Caki2 (cell line): ENCODE measurements at places on chromosomes 2 and 18. TPM values are rescaled to one million over a fixed set of nuclear protein-coding genes. Genes with fewer than 3 reads are reported as not detected.

DNA sequence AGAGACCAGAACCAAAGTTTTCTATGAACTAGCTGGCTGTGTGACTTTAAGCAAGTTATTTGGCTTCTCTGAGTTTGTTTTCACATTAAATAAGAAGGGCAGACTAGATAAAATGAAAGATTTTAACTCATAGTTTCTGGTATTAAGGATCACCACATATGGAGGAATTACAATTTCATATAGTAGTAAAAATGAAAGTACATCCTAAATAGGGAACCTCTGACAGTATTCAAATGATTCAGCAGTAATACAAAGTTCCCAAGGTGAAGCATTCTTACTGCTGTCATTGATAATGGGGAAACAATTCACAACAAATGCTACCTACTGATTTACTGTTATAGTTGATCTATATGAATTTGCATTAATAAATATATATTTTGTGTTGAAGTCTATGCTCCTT, 170.3 kb upstream of the VRK2 start:
- no peak for DNase-seq

The PID1 gene
- 0.52 and 3.6 TPM in 2 replicates for total RNA-seq

GRCh38 chr2:242032780-242033656, 163.5 kb downstream of the RTP5 start:
- no peak for DNase-seq

The MYL1 gene
- total RNA-seq = not detected in 2 replicates

- peak; percentile 29 for DNase-seq
These were observed 28.4 kb downstream of the SCYGR8 start for GRCh38 chr2:227774011-227774624.

GRCh38 chr2:96501886-96502810, 3.0 kb downstream of the NEURL3 start:
- DNase-seq = no peak

The D2HGDH gene
- 14.0 and 14.2 TPM in 2 replicates for total RNA-seq

The DRC1 gene
- total RNA-seq = 0.20 TPM in 1 of 2 replicates, not detected in the other

DNA sequence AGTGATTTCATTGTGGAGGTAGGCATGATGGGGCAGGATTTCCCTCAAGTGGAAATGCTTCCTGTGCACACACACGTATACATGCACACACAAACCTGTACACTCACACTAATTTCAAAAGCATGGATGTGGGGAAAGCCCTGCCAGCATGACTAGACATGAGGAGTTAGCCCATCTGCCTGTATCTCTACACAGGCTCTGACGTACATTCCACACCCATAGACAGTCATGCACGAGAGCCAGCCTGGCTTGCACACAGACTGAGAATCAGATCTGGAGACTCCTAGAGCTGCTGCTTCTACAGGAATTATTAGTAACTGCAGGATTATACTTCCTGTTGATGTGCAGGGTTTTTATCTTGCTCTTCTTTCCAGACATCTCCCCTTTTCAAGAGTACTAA, 27.3 kb upstream of the NFU1 start:
- peak; percentile 19 for DNase-seq

GRCh38 chr18:57149051-57149450, 2.2 kb downstream of the BOD1L2 start:
- no peak for DNase-seq

- peak; percentile 54 for DNase-seq
These were observed 12.8 kb upstream of the ALPP start for GRCh38 chr2:232365621-232366321.

GRCh38 chr18:2656237-2656980, 883 bp downstream of the SMCHD1 start:
- peak; percentile 43 for DNase-seq

The NCKAP5 gene
- 3.1 and 3.4 TPM in 2 replicates for total RNA-seq

- no peak for DNase-seq
These were observed 273.5 kb upstream of the MMADHC start for GRCh38 chr2:149861034-149861433.

The SULT1C2 gene
- 41.4 and 42.8 TPM in 2 replicates for total RNA-seq

The CABYR gene
- total RNA-seq = 12.3 and 39.6 TPM in 2 replicates

The ASB18 gene
- total RNA-seq = not detected in 2 replicates

GRCh38 chr2:132392221-132392620, 24.4 kb upstream of the GPR39 start:
- no peak for DNase-seq

GRCh38 chr18:11286431-11286830, 137.1 kb upstream of the PIEZO2 start:
- DNase-seq = no peak

DNA sequence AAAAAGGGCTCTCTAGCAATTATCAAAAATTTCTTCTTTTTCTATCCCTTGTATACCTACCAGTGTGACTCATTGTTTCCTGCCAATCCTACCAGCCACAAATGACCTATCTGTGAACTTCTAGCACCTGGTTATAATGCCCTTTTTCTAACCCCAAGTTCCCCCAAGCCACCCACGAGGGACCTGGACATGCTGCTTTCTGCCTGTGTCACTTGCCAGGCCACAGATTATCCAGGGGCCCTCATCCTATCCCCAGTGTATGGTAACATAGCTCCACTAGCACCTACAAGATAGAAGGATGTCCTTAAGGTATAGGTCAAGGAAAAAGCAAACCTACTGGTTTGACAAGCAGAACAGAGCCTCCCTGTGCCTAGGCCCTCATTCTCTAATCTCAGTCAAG, 26.8 kb downstream of the AAK1 start:
- peak; percentile 46 for DNase-seq

The ANKRD30B gene
- total RNA-seq = not detected in 2 replicates

The ERMN gene
- not detected in 2 replicates for total RNA-seq

DNA sequence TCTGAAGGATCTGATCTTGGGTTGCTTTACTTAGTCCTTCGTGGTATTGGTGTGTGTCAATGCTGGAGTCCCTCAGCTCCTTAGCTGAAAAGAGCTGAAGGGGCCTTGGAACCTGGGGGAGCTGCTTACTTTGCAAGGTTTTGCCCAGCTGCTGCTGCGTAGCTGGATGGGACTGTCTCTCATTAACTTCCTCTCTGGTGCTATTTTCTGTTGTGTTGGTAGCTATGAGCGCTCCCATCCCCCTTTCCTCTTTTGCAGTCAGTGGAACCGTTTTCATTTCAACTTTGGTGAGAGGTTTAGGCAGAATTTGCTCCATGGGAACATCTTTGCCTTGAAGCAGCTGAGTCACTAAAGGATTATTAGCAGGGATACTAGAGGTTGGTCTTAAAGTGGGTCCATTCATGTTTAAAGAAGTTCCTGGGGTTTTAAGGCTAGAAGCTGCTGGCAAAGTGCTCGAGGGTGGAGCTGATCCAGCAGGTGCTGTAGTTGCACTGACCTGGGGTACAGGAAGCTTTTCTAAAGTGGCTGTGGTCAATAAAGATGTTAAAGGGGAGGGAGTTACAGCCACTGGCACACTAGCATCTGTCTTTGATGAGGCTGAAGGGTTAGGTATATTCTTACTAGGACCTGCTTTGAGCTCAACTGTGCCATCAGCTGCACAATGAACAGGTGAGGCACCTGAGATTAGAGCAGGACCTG, 69.9 kb upstream of the DTNB start:
- no peak for DNase-seq

DNA sequence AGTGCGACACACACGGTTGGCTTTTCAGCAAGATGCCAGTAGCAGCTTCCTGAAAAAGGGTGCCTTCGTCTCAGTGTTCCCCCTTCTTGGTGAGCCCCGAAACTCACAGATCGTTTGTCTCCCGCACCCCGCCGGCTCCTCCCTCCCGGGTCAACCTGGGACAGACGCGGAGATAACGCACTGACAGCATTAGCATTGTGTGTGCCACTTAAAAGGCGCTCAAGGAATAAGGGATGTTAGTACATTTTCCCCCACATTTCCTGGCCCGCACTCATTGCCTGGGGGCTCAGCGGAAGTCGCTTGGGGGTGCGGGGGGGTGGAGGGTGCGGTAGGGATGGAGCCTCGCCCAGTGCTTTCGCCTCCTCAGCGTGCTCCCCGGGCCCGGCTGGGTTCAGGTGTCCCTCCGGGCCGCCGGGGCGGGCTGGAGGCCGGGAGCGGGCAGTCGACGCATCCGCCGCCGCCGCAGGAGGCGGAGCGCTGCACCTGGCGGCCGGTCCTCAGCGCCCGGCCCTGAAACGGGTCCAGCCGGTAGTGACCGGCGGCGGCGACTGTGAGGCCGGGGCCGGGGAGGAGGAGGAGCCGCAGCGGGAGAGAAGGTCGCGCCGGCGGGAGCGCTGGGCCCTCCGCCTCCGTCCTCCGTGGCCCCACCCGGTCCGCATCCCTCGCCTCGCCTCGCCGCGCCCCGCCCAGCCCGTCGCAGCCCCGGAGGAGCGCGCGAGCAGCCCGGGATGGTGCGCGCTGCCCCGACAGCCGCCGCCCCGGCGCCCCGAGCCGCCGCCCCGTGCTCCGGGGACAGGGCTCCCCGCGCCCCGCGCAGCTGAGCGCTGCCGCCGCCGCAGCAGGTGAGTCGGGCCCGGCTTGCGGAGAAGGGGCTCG, at the start of gene MFSD6:
TSS of gene MFSD6 (plus strand) at position 694 of the 876 bp plus-strand sequence. CDS start 27,675 bp downstream, outside the sequence.
- DNase-seq = peak; percentile 51

DNA sequence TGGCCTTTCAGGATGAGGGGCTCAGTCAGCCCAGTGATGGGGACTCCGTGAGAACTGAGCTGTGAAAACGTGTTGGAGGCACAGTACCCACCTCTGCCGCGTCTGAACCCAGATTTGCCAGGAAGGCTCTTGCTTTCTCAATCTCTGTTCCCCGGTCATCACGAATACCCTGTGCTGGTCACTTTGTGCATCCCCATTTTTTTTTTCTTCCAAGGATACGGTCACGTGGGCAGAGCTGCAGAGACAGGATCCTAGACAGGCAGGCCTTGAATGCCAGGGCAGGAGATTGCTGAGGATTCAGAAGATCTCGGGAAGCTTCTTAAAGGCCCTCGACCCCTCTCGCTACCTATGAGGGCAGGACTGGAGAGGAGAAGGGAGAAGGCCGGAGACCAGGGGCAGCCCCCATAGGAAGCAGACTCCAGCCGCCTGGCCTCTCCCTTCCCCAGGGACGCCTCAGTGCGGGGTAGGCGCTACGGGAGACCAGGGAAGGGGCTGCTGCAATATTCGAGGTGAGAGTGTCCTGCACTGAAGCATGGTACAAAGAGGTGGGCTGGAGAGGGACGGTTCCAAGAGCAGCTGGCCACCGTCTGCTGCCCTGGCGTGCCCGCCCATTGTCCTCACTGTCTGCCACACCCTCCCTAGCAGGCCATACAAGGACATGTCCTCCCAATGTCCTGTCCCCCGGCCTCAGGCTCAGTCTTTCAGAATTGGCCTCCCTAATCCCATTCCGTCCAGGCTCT, 29.0 kb upstream of the TAF1B start:
- no peak for DNase-seq

DNA sequence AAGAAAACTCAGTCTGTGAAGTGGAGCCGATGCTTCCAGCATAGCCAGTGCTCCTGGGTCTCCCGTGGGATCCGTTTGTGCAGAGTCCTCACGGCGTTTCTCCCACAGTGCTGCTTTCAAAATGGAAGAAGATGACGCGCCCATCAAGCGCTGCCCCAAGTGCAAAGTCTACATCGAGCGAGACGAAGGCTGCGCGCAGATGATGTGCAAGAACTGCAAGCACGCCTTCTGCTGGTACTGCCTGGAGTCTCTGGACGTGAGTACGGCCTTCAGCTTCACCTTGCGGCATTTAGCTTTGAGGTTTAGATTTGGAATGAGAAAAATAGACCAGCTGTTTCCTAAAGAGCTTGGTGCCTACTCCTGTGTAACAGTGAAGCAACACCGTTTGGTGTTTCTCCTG, 107.0 kb downstream of the RNF144A start:
- DNase-seq = no peak

GRCh38 chr18:23908827-23909226, 105.7 kb upstream of the TTC39C start:
- DNase-seq = no peak

DNA sequence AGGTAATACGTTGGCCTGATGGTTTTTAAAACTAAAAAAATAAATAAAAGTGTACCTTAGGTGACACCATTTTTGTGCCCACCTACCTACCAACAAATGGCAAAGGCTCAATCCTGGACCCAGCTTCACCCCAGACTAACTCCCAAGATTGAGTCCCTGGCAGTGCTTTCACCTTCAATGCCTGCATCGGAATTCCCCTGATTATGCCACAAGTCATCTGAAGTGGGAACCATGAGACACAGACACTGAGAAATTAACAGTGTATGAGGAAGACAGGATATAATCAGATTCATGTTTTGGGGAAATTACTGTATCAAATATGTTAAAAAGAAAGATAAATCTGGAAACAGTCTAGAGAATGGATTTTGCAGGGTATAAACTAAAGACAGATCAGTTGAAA, 41.6 kb downstream of the ZBTB14 start:
- peak; percentile 66 for DNase-seq

DNA sequence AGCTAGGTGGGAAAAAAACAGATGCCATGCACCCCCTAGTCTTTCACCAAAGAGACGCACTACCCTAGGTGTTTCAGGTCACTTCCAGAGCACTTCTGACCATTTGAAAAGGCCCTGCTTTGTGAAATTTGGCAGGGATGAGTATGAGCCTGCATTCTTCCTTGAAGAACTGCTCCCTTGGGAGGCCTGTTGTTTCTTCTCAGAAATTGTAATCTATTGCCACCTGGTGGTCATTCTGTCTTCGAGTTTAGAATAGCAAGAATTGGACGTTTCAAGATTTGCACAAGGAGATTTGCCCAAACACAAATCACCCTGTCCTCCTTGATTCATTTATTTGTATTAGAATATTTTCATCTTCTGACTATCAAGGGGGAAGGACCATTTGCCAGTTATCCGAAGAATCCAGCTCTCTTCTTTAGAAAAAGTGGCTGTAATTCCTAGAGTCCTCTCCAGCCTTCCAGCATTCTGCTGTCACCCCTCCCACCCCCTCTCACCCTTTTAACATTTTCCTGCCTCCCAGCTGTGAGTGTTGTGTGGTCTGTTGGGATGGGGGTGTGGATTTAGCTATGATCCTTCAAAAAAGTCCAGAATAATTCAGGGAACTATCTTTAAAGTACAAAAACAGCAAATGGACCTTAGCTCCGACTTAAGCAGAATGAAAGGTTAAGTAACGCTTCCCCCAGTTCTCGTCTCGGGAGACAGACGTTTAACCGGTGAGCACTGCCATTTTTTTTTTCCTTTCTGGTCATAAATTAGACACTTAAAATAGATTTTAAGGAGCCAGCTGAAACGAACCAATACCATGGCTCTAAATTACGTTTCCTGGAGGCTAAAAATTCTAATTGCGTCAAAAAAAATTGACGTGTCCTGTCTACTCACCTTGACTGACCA, 3.7 kb upstream of the GAD1 start:
- peak; percentile 51 for DNase-seq

DNA sequence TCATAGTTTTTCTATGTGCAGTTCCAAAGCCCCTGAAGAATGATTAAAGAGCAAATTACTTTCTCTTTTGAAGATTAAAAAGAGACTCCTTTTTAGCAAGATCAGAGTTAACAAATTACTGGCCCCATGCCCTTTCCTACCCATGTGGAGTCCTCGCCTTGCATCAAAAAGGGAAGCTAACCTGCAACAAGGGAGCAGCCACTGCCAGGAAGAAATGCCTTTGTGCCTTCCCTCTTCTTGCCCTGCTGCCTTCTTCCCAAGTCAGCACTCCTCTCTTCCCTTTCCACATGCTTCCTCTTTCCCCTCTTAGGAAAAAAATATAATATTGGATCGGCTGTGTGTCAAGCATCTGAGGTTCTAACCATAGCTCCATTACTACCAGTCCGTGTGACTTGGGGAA, 37.1 kb upstream of the CYP1B1 start:
- no peak for DNase-seq

The CFC1 gene
- not detected in 2 replicates for total RNA-seq
